ENCODE measurements at places on chromosomes 3 and 15. TPM values are rescaled to one million over a fixed set of nuclear protein-coding genes. Genes with fewer than 3 reads are reported as not detected.

GRCh38 chr15:70480196-70480856 is 283.0 kb downstream of the UACA start:
- DNase-seq: peak; percentile 64

The UBE3A gene
- 103 TPM for total RNA-seq

DNA sequence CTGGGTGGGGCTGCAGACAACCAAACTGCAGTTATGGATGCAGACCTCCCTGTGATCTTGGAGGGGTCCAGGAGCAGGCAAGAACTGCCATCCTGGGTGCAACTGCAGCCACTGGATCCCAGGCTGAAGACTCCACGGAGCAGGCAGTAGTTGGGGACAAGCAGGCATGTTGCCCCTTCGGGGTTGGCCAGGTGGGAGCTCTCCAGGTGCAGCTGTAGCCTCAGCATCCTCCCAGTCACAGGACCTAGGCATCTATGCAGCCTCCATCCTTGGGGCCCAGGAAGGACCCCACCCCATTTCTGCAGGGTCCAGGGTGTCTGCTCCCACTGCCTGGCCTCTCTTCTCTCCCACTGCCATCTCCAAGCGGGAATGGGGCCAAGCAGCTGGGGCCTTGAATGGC is 322.2 kb upstream of the RBMS3 start:
- no peak for DNase-seq

The CRYGS gene
- total RNA-seq: 2.8 TPM

- peak; percentile 66 for DNase-seq
Measured at GRCh38 chr3:38108649-38109579, 28.0 kb downstream of the ACAA1 start.

- DNase-seq: no peak
Measured at GRCh38 chr15:63035253-63035652, 7.3 kb upstream of the TPM1 start.

GRCh38 chr3:98109807-98110549 is 20.5 kb upstream of the OR5H1 start:
- DNase-seq: no peak

The TGM5 gene
- total RNA-seq: 1.0 TPM

The GOLGA6A gene
- total RNA-seq: 0.24 TPM
